ENCODE measurements at places on chromosomes 1 and 21.

GRCh38 chr1:116690396-116690848 is 22.9 kb upstream of the IGSF3 start:
- DNase-seq, result no peak

DNA sequence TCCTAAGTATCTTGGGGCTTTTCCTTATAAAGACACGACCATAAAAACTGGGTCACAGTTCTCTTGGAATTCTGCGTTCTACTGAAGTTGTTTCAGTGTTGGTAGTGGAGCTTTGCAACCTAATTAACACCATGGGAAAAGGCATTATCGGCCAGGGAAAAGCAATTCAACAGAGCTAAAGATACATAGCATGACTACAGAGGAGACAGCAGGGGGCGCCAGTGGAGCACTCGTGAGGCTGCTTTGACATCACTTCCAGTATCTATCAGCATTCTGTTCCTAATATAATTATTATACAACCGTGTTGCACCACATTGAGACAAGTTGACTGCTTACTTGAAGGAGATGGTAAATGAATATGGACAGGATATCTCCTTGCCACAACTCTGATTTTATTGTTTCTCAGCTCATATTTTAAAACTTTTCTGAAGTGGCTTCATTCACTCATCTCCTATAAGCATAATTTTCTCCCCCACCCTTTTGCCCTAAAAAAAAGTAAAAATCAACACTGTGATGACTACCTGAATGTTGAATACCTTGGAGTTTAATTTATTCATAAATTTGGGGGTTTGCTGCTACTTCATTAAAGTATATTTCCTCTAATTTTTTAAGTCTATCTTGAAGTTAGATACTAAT is 39.4 kb downstream of the ZP4 start:
- no peak for DNase-seq

- no peak for DNase-seq
Observed at GRCh38 chr1:37096523-37096922, 62.2 kb upstream of the GRIK3 start.

- DNase-seq, result no peak
Observed at GRCh38 chr21:39390212-39390765, 41.4 kb upstream of the HMGN1 start.

DNA sequence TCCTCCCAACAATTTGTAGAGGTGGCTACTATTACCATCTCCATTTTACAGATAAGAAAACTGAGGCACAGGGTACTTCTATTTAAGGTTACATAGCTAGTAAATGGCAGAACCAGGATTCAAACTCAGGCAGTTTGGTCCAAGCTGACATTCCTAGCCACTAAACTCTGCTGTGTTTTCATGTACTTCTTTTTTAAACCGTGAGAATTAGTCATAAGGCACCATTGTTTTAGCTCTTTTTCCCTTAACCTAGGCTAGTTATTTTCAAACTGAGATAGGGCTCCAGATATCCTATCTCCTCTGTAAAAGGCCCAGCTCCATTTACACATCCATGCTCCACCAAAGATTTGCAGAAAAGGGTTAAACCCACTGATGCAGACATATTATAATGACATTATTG is 92.9 kb downstream of the PTPN14 start:
- DNase-seq, result no peak

GRCh38 chr1:65360648-65361047 is 51.3 kb downstream of the DNAJC6 start:
- DNase-seq, result no peak

DNA sequence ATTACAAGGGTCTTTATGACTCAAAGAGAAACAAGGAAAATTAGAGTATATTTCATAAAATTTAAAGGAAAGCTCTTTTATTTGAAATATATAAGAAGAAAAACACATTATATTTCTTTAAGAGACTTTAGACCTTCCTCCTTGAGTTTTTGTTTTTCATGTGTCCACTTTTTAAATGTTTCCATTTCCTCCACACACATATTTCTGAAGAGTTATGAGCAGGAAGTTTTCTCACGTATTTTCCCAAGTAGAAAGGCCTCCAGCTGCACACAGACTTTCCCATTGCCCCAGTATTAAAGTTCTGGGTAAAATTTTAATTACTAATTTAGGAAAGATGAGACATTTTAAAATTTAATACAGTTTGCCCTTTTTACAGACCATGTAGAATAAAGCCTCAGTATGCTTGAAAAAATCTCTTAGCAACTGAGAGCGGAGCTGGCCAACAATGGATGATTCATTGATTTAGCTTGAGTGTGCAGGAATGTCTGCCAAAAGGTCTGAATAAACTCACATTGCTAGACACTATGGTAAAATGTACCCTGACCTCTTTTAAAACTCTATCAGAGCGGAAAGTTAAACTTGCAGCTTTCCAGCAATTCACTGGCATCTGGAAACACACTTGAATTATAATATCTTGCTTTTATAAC is 57.9 kb downstream of the DDAH1 start:
- DNase-seq, result no peak

DNA sequence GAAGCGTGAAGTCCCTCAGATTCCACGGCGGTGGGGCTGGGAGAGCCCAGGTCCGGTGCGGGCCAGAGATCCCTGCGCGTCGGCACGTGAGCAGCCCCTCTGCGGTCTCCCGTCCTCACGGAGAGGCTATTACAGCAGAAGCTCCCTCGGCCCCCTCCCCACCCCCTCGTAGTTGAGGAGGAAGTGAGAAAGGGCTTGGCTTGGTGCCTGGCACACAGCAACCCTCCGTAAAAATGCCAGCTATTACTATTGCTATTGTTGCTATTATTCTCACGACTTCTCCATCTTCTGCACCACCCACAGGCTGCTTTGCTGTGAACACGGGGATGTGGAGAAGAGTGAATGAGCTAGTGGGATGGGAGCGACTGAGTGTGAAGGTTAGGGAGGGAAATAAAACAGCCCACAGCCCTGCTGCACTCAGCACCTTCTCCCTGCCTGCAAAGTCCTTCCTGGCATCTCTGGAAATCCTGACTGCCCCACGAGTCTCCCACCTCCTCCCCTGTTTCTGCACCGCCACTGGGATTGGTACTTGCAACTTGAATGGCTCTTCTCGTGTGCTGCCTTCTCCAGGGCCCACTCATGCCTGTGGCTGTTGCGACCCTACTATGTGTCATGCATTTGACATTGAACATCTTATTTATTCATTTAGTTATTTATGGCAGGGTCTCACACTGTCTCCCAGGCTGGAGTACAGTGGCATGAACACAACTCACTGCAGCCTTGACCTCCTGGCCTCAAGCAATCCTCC is 26.6 kb downstream of the ZBTB18 start:
- no peak for DNase-seq

DNA sequence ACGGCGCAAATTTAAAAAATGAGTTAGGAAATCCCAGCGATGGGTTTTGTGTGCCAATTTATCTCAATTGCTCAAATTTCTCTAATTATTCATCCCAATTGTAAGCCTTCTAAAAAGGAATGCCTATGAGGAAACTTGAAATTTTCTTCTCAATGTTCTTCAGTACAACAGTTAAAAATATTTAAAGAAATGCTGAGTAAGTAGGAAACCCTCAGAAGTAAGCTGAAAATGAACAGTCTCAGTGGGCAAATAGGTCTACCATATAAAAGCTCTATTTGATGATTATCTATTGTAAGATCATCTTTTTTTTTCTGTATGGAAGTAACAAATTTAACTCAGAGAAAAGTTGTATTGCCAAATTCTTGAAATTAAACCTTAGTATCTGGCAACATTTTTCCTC is 1.7 kb upstream of the USP25 start:
- no peak for DNase-seq
